ENCODE measurements at places on chromosomes 16 and 17. TPM values are rescaled to one million over a fixed set of nuclear protein-coding genes. Genes with fewer than 3 reads are reported as not detected.

SLC5A10 gene
- total RNA-seq: 0.18 TPM

PYY gene
- total RNA-seq: not detected

SDR42E1 gene
- total RNA-seq: 1.2 TPM

TPPP3 gene
- total RNA-seq: 13.3 TPM

ATF7IP2 gene
- 12.5 TPM for total RNA-seq

C17orf78 gene
- total RNA-seq: not detected

MAP3K14 gene
- 62.4 TPM for total RNA-seq

CMTM1 gene
- total RNA-seq: 1.8 TPM

LRRC37A2 gene
- total RNA-seq: 2.6 TPM
